ENCODE measurements at places on chromosomes 4 and X.

DNA sequence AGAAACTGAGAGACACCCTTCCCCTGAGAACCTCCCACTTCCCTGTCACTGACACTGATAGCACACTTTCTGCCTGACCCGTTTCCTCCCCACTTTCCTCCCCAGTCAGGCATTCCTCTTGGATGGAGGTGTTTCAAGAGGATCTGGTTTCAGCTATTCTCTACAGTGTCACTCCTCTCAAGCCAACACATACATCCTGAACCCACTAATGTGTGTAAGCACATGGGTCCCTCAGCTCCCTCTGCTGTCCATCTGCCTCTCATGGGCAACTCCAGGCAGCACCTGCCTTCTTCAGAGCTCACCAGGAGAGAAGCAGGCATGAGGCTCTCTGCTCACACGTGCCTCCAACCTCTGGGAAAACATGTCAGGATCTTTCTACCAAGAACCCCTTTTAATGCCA lies 207.6 kb downstream of the NAF1 start:
- DNase-seq: no peak

GRCh38 chr4:156771171-156771837 lies 200.3 kb downstream of the PDGFC start:
- no peak for DNase-seq

DNA sequence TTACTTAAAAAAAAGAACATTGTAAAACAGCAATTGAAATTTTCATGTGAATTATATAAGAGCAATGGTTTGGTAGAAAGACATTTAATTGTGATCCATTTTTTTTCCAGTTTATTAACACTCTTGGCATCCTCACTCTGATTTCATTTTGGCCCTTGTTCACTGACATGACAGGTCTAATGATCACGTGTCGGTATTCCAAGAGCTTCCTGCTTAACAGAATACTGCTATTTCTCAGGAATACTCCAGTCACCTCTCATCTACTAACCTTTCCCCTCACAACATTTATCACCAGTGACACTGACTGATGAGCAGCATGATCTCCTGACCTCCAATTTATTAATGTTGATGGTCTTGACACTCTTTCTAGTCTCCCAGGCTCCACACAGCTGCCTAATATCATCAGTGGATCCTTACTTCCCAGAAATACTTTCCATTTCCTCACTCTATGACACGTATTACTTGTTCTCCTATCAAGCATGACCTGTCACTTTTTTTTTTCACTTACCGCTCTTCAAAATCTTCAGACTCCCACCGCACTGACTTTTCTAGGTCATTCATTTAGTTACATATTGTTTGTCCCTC lies 847.8 kb upstream of the SLIT2 start:
- no peak for DNase-seq

GRCh38 chrX:99663136-99663535 lies 746.9 kb downstream of the PCDH19 start:
- no peak for DNase-seq

DNA sequence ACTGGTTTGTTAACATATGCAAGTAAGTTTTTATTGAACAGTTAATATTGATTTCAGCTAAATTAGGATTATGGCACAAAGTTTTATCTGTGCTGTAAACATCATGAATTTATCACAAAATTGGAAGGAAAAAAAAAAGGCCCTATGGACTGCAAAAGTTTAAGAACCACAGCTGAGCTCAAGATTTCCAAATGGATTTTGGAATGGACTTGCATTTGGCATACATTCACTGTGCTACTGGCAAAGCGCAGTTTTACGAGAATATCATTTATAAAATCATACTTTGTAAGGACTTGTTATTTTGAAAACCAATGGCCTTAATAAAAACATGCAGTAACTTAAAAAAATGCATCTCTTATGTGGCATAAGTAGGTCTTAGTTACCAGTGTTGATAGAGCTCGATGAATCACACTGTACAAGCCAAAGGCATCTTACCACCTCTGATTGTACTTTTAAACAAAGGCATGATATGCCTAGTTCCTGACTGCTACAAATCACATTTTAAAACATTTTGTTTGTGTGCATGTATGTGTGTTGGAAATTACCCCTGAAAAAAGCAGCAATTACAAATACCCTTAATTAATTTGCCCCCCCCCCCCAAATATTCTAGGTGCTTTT lies 58.6 kb downstream of the TAB3 start:
- no peak for DNase-seq

DNA sequence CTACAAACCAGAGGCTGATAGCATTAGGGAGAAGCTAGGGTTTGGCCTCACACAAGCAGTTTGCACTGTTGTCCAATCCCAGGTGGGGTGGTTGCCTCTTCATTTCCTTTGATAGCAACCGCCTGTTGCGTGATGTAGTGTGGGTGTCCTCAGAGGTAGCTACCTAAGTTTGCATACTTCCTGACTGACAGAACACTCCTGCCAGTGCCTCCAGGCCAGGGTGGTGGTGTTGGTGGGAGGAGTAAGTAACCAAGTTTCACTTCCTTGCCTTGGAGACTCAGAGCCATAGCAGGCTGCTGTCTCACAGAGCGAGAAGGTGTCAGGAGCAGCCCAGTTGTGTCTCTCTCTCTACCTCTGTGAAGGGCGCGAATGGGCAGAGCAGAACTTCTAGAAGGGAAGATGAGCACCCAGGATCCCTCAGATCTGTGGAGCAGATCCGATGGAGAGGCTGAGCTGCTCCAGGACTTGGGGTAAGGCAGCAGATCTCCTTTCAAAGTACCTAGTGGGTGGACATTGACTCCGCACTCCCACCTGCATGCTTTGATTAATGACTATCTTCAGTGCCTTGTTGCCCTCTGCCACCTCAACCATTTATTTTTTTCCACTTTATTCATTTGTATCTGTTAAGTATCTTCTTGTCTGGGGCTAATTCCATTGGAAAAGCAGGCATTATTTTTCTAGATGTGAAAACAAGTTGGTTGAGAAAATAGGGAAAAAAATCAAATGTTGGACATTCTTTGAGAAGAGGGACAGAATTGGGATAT lies at the start of gene DAPP1:
TSS of gene DAPP1 (plus strand) at position 283 of the 764 bp plus-strand sequence. CDS start at position 370, 87 bp downstream.
- peak; percentile 50 for DNase-seq

DNA sequence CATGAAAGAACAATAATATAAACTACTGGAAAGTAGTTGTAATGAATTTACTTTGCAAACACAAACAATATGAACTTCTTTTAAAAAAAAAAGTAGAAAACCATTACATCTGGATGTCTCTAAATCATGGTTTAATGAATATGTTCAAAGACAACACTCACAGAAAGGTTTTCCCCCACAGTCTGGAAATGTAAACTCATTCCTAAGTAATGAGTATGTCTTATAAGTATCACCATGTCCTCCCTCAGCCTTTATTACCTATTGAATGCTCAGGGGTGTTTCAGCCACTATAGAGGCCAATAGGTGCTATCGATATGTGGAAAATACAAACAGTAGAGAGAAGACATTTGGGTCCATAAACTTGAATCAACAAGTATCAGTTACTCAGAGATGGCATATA lies 186.7 kb downstream of the PALLD start:
- no peak for DNase-seq

GRCh38 chrX:110081740-110082139 lies 78.8 kb downstream of the TMEM164 start:
- DNase-seq: no peak

DNA sequence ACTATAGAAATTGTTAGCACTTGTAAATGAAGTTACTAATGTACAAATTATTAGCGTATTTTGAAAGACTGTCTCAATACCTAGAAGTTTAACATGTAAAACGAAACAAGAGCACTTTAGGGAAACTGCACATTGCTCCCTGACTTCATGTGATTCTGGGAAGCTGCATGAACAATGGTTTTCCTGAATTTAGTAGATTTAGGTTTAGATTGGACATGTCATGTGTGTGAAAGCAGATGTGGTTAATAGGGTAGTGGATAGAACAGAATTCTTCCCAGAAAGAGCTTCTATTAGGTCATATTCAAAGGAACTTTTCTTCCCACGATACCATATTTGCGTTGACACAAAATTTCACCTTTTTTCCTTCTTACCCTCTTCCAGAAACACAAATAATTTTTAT lies 14.9 kb upstream of the CXCL8 start:
- no peak for DNase-seq

DNA sequence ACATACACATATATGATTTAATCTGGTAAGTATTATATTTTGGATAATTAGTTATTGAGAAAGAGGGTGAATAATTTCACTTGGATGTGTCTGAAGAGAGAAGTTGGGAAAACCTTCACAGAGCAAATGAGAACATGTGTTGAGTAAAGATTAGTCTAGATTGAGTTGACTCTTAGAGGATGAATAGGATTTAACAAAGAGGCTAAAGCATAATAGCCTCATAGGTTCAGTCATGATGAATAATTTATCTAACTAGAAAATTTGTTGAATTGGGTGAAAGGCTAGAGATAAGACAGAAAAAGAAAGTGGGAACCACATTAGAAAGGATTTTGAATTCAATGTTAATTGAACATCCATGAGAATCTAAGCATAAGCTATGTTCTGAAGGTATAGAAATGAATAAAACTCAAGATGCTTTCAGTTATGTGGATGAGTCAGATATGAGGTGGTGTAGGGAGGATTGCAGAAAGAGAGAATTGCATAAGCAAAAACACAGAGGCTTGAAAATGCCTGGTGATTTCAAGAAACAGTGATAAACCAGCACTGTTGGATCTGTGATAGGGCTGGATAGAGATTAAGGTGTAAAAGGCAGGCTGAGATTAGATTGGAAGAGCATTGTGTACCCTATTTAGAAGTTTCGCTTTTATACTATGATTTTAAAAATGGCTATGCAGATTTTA lies 207.6 kb upstream of the NR3C2 start:
- DNase-seq: no peak

DNA sequence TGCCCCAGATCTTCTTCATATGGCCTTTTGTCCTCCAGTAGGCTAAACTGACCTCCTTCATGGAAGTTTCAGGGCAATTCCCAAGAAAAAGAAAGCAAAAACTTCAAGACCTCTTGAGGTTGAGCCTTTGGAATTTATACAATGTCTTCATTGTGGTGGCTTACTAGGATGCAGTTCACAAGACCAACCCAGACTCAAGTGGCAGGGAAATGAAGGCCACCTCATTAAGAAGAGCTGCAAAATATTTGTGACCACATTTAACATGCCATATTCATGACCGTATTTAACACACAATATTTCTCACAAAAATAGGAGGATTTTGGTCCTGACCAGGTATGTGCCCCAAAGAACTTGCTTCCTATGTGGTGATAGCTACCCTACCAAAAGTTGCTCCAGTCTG lies 605.5 kb upstream of the PITX2 start:
- no peak for DNase-seq

DNA sequence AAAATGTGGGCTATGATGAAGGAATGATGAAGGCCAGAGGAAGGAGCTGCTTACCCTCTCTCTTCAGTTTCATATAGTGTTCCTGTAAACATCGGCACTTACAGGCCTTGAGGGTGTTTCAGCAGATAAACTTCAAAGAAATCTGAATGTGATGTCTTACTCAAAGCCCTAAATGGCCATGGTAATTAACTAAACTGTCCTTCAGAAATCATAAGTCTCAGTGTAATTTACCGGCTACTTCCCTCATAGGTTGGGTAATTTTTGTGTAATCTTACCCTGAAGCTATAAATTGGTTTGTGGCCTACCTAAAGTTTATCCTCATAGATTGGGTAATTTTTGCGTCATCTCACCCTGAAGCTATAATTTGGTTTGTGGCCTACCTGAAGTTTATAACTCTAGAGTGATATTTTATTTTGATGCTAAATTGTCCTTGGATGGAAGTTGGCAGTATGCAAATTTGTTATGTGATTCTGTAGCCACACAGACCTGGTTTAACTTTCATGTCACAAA lies 2700.3 kb downstream of the ARAP2 start:
- no peak for DNase-seq

DNA sequence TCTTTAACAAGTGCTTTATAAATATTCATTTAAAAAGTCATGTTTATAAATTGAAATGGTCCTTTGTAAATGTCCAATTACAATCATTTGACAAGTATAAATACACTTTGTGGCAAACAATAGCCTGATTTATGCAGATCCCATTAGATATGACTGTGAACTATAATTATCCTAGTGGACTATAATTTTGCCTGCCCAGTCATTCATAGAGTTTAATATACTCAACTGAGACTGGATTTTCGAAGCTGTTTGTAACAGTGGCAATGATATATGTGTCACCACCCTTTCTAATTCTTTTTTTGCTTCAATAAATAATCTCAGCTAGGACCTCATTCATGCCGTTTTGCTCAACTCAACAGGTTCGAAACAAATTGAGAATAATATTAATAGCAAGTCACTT lies 732.0 kb downstream of the PCDH18 start:
- DNase-seq: no peak

DNA sequence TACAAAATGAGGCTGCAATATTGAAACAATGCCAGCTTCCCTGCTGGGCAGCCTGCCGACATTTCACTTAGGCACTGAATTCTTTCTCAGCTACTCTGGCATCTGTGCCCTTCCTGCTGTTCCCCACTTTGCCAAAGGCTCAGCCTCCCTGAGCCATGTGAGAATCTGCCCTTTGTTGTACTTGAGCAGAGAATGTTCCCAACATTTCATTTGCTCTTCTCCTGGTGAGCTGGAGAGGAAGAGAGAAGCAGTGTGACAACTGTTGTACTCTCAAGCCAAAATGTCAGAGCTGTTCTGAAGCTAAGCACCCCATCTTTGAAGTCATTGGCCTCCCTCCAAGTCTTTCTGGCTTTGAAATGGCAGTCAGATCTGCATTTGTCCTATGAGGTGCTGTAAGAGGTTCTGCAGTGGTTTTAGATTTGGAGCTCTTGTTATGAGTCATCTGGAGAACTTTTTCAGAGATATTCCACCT lies 32.5 kb downstream of the LANCL3 start:
- no peak for DNase-seq

DNA sequence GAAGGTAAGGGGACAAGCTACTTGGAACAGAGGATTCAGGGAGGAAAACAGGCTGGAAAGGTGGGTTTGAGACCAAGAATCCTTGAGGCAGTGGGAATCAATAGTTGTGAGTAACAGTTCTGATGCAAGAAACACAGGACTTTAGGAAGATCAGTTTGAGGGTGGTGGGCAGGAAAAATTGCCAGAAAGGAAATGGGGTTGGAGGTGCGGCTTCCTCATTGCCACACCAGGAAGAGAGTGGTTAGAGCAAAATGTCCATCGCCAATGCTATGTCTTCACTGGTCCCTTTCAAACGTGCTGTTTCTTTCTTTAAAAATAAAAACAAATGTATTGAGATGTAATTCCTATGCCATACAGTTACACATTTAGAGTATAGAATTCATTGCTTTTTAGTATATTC lies 57.1 kb upstream of the NOCT start:
- DNase-seq: no peak

- no peak for DNase-seq
These were observed 30.3 kb downstream of the NFKB1 start for GRCh38 chr4:102531462-102531861.

- DNase-seq: no peak
These were observed 743.3 kb upstream of the AGA start for GRCh38 chr4:178185517-178185916.

GRCh38 chrX:51407520-51408409 lies 75.1 kb downstream of the NUDT10 start:
- DNase-seq: no peak

GRCh38 chrX:78321809-78322208 lies 5.6 kb downstream of the CYSLTR1 start:
- DNase-seq: no peak

GRCh38 chr4:169987327-169988228 lies 38.6 kb downstream of the MFAP3L start:
- DNase-seq: no peak

All from stimulated activated CD4-positive, alpha-beta T cell treated with anti-CD3 and anti-CD28 coated beads, Interleukin-4, amount 100 ng/mL, for 48 hours (primary cell).